ENCODE measurements at places on chromosomes 1 and 21. TPM values are rescaled to one million over a fixed set of nuclear protein-coding genes. Genes with fewer than 3 reads are reported as not detected.

DNA sequence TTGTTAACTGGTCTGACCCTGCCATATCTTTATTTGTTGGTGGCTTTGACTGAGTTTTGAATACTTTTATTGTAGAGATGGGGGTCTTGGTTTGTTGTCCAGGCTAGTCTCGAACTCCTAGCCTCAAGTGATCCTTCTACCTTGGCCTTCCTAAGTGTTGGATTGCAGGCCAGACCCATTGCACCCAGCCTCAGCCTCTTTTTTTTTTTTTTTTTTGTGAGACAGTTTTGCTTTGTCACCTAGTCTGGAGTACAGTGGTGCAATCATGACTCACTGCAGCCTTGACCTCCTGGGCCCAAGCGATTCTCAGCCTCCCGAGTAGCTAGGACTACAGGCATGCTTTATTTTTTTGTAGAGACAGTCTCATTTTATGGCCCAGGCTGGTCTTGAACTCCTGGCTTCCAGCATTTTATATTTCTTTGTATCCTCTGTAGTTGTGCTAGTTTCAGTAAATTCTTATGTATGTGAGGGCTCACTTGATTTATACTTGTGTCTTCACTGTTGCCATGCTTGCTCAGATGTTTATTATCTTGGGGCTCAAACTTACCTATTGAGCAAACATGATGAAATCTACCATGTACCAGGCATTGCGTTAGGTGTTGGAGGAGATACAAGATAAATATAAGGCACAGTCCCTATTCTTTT is 24.1 kb downstream of the THRAP3 start:
- no peak for DNase-seq

Gene ACKR1
- 0.13 TPM for polyA plus RNA-seq

GRCh38 chr1:233673261-233673946 is 59.5 kb downstream of the KCNK1 start:
- no peak for DNase-seq

DNA sequence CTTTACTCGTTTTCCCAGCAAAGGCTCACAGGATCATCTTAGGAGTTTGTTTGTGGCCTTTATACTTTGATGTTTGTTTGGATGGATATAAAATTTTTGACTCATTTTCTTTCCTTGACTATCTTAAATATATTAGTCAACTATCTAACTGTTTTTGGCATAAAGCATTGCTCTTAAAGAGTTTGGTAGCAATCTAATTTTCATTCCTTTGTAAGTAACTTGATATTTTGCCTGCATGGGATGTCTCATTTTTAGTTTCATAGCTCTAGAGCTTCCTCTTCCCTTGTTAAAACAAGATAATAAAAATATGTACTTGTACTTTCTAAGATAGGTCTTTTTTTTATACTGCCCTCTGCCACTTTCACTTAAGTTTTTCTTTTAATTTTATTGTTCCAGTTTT is 161.9 kb downstream of the MAGI3 start:
- DNase-seq: no peak

Gene NTRK1
- 1.3 TPM for polyA plus RNA-seq

Gene VWA1
- polyA plus RNA-seq: 79.4 TPM

DNA sequence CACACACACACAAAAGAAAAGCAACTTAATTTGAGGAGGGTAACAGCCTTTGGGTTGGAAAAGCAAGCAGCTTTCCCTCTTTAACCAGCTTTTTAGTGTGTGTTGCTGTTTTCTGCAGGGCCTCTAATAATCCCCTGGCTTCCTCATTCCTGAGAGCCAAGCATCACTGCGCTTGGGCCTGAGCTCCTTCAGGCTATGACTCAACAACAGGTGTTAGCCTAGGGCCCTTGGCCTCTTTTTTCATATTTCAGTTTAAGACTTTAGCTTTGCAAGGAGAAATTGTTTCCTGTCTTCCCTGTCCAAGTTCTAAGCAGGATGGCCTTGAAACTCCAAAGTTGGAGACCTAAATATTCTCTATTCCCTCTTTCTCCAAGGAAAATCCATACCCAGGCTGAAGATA is 26.2 kb upstream of the SNX27 start:
- DNase-seq: no peak
